GM12891 (cell line): ENCODE measurements at places on chromosomes 2 and 18.

DNA sequence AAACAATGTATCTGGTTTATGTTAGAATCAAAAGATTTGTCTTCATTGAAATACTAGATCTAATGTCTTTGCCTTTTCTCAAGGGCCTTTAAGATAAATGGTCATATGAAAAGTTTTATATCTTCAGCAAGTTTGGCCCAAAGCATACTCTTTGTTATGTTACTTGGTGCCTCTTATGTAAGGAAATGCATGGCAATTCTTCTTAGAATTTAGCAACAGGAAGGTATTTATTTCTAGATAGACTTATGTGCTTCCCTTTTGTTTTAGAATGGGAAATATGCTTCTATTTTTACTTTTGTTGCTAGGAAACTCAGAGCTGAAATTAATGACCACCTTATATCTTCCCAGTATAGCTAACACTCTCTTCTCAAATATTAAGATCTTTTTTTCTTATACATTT is 117.4 kb upstream of the DLX2 start:
- no peak for DNase-seq

DNA sequence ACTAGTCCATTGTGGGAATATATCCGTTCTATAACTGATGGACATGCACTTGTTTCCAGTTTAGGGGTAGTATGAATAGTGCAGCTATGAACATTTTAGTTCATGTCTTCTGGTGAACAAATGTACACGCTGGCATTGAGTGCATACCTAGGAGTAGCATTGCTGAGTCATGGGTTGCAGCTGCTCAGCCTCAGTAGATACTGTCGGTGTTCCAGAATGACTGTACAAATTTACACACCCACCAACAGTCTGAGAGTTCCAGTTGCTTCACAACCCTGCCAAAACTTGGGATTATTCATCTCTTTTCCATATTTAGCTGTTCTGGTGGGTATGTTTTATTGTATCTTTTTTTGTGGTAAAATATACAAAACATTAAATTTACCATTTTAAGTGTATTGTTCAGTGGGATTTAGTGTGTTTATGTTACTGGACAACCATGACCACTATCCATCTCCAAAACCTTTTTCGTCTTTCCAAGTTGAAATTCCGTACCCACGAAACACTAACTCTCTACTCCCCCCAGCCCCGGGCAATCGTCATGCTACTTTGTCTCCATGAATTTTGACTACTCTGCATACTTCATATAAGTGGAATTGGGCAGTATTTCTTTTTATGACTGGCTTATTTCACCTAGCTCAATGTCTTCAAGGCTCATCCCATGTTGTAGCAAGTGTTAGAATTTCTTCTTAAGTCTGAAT is 281.0 kb downstream of the PRKCE start:
- no peak for DNase-seq

DNA sequence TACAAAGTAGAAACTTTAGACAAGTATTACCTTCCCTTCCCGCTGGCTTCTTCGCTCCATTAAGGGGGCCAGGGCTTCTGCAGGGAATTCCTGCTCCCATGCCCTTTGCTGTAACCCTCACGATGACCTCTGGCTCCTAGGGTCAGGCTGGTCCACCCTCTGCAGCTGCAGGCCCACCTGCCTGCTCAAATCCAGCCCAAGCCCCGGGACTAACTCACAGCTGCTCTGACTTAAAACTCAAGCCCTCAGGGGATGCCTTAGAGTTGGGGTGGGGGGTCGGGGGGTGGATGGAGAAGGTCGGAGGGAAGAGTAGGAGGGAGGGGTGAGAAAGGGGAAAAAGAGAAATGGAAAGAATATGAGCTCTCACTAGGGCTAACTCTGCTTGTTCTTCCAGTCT is 4.9 kb downstream of the IGFBP5 start:
- no peak for DNase-seq

GRCh38 chr2:174593574-174594203 is 3.9 kb downstream of the WIPF1 start:
- DNase-seq, result no peak

DNA sequence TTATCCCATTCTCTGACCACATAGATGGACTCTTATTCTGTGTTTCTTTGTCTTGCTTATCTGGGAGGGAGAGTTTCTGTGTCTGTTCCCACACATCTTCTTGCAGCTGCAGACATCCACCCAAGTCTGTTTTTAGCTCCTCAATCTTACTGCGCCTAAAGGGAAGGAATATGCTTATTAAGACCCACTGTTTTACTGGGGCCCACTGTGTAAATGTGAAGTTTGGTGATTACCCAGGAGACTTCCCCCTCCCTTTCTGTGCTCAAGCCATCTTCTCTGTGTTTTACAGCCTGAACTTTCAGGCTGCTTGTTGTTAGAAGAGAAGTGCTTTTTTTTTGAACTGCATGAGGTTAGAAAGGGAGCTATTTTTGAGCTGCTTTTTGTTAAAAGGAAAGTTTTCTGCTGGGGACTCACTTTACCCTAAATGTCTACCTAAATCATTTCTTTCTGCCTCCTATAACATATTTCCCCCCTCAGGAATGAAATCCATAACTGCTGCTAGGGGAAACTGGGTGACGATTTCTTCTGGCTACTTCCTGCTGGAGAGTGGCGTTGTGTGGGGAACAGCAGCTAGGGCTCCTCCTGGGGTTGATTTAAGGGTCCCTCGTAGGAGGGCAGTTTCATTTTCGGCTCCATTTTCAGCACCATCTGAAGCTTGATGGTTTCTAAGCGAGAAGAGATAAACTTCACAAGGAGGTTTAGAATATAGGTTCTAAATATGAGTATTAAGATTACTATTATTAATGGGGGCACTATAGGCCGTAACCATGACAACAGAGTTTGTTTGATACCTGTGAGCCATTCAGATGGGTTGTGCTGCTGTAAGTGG is 39.5 kb upstream of the GMCL1 start:
- DNase-seq, result no peak

- no peak for DNase-seq
Measured at GRCh38 chr2:84217456-84217855, 241.6 kb downstream of the SUCLG1 start.

DNA sequence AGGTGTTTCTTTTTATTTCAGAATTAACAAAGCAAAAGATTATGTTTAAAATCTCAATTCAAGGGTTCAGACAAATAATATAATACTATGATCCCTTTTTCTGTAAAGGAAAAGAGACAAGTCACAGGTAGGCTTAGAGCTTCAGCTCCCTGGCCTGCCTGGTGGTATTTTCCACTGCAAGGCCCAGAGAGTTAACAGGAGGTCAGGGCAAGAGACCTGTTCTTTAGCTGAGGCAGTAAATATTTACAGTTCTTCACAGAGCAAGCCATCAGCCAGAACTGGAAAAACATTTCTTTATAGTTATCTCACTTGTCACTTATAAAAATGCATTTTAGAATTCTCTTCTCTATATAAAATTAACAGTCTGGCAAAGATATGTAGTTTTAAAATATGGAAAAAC is 70.1 kb downstream of the EPG5 start:
- no peak for DNase-seq

- DNase-seq, result no peak
Measured at GRCh38 chr2:120847700-120848321, 112.1 kb downstream of the GLI2 start.

DNA sequence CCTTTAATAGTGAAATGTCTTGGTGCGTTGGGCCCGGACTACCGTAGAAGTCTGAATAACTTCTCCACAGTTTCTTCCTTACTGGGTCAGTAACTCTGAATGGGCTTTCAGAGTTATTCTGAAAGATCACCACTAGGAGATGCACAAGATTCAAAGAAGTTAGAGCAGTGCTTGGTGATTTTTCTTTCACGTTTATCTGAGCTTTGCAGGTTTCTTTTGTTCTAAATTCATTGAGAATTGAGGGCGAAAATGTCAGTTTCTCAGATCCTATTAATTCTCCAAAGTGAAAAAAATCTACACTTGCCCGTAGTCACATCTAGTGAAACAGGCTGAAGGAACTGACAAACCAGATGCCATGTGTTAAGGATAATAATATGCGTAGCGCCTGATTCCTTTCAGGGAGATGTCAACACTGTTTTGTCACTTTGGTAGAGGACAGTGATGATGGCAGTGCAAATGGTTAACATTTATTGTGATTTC is 70.1 kb downstream of the QPCT start:
- no peak for DNase-seq

- DNase-seq, result no peak
Measured at GRCh38 chr2:226831266-226831665, 4.6 kb upstream of the RHBDD1 start.

GRCh38 chr2:236394571-236394970 is 130.4 kb upstream of the ASB18 start:
- no peak for DNase-seq

DNA sequence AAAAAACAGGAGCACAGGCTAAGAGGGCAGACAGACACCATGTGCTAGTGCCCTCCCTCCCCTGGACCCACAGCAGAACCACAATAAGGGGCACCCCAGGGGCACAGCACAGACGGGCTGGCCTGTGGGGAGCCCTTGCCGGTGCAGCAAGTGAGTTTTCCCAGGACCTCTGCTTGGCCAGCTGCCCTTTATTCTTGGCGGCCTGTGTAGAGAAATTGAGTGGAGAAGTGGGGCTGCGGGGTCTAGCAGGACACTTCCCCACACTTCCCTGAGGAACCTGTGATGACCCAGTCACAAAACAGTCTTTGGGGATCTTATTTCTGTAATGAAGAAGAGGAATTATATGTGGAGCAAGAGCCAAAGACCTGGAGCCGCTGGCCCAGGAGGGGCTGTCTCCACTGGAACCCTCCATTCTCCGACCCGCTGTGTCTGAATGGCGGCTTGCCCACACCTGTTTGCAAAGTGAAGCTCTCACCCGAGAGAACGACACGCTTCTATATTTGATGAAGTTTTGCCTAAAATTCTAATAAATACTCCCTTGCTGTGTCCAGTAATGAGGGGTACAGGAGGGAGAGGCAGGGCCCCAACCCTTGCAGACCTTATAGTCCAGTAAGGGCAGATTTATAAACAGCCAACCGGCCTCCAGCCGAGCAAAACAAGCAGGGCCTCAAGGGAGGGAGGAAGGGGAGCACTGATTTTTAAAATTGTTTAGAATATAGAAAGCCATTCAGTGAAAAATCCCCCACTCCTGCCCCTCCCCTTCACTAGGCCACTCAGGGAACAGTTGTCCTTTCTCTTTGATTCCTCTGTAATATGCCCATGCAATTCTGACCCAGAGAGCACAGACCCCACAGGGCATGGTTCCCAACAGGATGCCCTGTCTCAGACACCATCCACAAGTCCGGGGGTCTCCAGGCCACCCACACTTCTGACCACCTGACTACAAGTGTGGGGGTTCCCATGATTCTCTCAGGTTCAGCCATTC is 44.7 kb upstream of the SNED1 start:
- DNase-seq, result no peak

- DNase-seq, result no peak
Measured at GRCh38 chr2:233818639-233819621, 35.4 kb downstream of the HJURP start.

GRCh38 chr2:54239427-54239826 is 16.6 kb downstream of the TSPYL6 start:
- DNase-seq, result no peak

DNA sequence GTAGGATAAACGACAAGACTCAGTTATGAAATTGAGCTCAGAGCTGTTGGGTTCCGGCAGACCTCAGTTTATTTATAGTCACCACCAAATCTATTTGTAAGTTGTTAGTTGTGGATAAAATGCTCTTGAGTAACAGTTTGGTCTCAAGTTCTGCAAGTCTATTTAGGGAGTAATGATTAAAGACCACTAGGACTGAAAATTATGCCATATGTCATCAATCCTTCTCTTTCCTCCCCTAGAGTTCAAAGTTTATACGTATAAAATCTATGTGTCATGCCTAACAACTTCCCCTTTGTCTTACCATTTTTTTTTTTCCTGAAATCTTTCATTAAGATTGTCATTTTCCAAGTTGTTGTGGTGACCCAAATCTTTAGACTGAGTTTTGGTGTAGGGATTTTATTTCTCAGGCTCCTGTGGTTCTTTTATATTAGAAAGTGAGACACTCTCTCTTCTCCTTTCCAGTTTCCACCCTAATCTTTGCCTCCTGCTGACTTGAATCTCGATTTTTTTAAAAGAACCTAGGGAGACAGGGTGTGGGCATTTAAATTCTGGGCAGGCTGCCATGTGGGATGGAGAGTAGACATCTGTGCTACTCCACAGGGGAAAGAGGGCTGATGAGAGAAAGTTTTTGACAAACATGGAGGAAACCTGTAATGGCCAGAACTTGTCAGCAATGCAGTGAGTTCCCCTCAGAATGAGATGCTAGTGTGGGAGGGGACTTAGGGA is 51.0 kb downstream of the LAMA3 start:
- DNase-seq, result no peak
